ENCODE measurements at places on chromosomes 11 and 22. TPM values are rescaled to one million over a fixed set of nuclear protein-coding genes. Genes with fewer than 3 reads are reported as not detected.

- no peak for DNase-seq
Measured at GRCh38 chr22:50544078-50544745, 1.5 kb upstream of the KLHDC7B start.

GRCh38 chr11:58958500-58958899 lies 19.2 kb downstream of the GLYATL1 start:
- DNase-seq = no peak

DNA sequence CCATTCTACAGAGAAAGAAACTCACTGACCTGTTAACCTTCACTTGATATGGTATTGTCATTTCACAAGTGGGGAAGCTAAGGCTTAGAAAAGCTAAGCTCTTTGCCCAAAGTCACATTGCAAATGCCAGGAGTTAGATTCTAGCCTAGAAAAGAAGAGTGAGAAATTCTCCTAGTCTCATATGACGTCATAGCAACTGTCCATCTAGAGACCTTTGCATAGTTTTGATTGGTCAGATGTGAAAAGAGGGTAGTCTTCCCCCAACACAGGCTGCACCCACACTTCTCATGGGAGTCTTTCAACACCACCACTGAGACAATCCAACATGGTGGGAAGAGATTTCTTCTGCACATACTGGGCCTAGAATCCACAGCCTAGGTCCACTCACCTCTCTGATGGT lies 197.9 kb downstream of the NTM start:
- no peak for DNase-seq

DNA sequence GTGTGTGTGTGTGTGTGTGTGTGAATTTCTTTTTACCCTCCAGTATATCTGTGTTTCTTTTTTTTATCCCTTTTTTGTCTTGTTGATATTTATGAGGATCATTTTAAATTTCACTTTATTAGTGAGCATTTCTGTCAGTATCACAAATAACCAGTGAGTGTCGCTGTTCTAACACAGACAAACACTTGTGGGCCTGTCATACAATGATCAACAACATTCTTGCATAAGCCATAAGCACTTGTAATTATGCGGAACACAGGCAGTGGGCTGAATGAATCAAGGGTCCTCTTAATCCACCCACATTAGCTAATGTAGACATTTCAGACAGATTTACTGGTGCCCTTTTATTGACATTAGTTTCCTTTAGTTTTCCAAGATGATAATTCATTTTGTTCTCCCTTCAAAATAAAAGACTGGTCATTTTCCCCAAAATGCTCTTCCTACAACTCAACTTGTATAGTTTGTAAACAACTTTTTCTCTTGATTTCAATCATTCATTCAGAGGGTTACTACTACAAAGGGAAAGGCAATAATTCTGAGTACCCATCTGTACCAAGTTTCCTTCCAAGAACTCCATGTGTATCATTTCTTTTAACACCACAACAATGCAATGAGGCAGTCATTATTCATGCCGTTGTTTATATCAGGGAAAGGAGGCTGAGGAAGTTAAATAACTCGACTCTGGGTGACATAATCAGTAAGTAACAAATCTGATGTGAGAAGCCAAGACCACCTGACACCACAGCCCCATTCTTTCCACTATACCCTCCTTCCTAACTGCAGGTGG lies 34.5 kb upstream of the ANO3 start:
- DNase-seq = no peak

RAG2 gene
- 0.65 TPM for polyA plus RNA-seq

- no peak for DNase-seq
Measured at GRCh38 chr11:18390088-18390487, 4.3 kb upstream of the LDHA start.

DNA sequence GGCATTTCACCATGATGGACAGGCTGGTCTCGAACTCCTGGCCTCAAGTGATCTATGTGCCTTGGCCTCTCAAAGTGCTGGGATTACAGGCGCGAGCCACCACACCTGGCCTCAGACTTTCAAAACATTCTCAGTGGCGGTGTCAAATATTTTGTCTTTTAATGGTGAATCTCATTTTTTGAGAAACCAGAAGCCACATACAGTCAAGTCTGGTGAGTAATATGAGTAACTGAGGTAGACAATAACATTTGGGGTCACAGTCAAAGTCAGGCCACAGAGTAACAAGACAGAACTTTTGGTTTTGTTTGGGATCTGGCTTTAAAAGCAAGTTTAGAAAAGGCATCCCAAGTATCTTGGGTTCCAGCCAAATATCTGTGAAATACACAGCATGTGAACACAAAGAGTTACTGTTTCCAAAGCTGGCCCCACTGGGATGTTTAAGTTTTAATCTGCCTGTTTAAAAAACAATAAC lies 5.6 kb upstream of the TMA7B start:
- no peak for DNase-seq

DNA sequence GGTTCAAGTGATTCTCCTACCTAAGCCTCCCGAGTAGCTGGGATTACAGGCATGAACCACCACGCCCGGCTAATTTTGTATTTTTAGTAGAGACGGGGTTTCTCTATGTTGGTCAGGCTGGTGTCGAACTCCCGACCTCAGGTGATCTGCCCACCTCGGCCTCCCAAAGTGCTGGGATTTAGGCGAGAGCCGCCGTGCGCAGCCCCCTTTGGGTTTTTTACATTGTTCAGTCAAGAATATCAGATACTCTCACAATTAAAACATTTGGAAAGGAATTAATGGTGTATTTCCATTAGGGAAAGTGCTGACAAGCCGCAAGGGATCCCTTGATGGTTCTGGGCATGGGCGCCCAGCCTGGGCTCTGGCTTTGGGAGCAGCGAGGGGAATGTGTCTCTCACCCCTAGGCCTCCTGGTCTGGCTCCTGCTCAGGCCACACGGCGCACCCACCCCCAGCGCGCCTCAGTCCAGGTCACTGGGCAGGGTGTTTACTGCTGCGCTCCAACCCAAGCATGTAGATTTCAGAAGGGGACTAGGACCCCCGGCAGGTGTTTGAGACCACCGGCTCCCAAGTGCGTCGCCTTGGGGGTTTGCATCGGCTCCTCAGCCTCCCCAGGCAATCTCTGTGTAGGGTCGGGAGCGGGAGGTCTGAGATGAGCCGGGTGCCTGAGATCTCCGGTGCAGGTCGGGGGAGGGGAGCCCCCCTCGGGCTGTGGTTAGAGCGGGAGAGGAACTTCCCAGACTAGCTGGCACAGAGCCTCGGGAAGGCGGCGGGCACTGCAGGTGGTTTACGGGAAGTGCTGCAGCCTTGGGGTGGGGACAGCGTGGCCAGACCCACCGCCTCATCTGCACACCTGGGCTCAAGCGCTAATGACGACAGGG lies 809 bp upstream of the IRF7 start:
- DNase-seq = no peak
